ENCODE measurements at places on chromosomes 7 and 10.

- DNase-seq, result peak; percentile 33
Observed at GRCh38 chr10:31928549-31929260, at the start of gene ARHGAP12. ARHGAP12 (minus strand) TSS chr10:31928831; CDS start chr10:31908855, 19,976 bp downstream.

DNA sequence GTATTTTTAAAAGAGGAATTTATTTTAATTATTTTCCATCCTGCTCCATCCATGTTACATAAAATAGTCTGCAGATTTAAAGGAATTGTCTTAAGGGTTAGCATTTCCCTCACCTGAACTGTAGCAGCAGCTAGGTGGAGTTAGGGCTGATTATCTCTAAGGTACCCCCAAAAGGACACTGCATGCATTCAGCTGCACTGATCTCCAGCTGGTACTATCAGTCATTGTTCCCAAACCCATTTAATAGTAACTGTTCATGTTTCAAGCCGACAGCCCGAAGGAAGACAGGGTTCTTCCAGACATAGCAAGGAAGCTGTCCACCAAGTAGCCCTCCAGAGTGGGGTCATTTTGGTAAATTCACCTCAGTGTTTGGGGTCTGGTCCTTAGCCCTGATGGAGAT, 48.7 kb downstream of the FAM171A1 start:
- DNase-seq, result no peak

DNA sequence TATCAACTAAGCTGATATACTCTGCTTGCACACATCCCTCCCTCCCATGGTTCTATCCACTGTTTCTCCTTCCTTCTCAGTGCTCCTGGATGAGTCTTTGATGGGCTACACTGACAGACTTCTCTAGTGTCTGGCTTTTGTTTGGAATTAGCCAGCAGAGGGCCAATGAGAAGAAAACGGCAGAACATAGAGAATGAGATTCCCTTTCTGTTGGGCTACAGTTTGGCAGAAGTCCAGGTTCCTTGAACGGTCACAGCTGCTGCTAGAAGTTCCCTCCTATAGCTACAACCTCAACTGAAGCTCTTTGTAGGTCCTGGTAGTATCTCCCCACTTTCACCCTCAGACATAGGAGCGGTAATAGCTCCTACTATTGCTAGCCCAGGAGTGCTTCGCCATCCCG, 251.1 kb upstream of the LRRN3 start:
- peak; percentile 84 for DNase-seq

GRCh38 chr7:93036807-93037206, 81.0 kb downstream of the SAMD9 start:
- no peak for DNase-seq

DNA sequence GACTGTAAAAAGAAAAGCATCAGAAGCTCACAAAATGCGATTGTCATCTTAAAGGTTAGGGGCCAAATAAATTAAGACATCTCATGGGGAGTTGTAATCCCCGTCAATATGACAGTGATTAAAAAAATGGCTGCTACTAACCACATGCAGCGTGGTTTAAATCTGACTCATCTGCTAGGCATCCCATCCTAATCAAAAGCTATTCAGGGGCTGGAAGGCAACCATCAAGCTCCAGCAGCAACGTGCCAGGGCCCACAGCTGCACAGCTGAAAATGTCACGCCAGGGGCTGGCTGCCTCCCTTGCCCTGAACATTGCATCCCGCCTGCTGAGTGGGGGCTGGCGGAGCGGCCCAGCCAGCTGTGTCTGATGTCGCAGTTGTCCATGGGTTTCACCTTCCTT, 66.3 kb upstream of the FRMD4A start:
- DNase-seq, result no peak

GRCh38 chr7:154649434-154649833, 353.5 kb downstream of the PAXIP1 start:
- no peak for DNase-seq

GRCh38 chr7:142457146-142457703, 199.4 kb upstream of the PRSS58 start:
- no peak for DNase-seq

DNA sequence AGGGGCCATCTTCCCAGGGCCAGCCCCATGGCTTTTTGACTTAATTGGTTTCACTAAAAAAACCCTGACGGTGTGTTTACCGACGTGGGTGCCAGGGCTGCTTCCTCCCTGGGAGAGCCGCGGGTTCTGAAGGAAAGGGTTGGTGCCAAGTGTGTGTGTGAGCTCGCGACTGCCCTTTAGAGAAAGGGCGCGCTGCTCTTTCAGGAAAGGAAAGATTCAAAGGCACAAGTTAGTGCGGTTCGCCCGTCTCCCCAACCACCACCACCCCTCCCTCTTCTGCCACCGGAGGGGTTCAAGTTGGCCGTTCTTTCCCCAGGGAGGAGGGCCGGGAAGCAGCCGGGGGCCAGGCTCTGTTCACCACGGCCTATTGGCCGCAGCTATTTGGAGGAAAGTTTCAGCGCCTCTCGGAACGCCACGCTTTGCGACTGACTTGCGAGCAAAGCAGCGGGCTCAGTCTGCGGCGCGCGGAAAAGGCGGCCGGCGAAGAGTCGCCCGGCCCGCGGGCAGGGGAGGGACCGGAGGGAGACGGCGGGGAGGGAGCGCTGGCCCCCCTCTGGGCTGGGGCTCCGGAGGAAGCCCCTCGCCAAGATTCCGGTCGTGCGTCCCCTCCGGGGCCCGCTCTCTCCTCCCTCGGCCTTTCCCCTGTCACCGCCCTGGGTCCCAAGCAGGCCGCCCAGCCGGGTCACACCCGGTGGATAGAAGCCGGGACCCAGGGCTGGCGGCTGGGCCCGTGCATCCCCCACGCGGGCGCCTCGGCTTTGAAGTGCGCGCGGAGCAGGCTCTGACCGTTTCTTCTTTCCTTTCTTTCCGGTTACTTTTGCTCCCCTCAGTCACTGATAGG, 165.9 kb upstream of the PPP1R3A start:
- peak; percentile 68 for DNase-seq

GRCh38 chr10:101565936-101566332, 22.1 kb downstream of the POLL start:
- no peak for DNase-seq

- peak; percentile 51 for DNase-seq
Observed at GRCh38 chr10:93541402-93542357, 24.8 kb upstream of the FFAR4 start.

- no peak for DNase-seq
Observed at GRCh38 chr7:121620953-121621606, 225.0 kb upstream of the FAM3C start.

DNA sequence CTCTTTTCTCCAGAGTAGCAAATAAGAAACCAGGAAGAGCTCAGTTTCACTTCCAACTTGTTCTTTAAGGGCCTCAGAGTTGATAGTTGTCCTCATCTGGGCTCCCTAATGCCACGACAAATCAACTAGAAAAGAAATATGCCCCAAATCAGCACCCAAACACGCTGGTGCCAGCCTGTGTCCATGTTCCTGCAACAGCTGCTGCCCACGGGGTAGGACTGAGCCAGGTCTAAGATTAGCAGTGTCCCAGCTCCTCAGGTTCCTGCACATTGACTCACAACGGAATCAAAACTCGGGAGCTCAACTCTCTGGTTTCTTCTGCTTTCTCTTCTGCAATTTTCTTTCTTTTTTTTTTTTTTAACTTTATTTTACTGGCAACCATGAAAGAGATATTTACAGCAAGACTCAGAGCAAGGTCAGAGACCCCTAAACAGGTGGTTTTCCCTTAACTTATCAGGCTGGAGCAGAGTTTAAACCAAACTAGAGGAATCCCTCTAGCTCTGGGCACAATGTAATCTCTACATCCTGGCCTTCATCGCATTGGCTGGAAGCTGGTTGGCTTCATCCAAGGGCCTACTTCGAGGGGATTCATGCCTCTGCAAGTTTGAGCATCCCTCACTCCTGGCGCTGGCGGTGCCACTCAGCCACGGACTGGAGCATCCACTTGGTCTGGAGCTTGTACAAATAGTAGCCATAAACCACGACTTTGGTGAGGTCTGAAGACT, 126.1 kb downstream of the PFKFB3 start:
- DNase-seq, result no peak

- no peak for DNase-seq
Observed at GRCh38 chr7:17521437-17521836, 223.0 kb downstream of the AHR start.

DNA sequence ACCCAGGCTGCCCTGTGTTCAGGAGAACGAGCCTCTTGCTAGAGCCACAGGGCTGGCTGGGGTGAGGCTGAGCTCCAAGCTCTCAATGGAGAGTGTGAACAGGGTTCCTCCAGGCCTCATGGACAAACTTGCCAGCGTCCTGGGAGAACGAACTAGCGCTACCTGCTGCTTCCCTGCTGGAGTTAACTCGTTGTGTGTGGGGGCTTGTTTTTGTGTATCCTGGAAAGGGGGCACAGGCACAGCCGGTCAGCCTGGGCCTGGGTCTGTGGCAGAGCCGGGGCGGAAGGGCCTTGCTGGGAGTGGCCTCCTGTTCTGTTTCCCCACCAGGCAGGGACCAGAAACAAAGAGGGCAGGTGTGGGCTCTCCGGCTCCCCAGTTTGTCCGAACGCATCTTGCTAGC, 259.2 kb downstream of the DNAJB6 start:
- no peak for DNase-seq

DNA sequence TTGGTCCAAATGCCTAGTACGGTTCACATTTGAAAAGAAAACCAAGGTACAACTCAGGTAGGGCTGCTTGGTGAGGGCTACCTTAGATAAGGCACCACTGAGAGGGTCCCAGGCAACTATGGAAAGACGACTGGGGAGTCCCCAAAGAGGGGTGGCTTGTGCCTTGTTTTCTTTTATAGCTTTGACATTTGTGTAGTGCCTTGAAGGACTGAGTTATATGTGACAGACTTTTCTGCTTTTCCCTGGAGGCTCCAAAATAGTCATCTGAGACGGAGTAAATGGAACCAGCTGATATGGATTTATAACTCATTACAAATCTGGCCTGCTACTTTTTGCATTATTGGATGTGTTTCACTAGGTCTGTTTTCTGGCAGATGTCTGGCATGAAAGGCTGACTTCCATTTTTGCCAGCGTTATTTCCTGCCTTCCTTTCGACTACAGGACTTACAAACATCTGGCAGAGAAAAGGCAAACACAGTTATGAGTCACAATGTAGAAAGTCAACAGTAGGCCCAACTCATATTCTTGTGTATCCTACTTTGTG, 88.2 kb upstream of the IMMP2L start:
- DNase-seq, result peak; percentile 0

- peak; percentile 52 for DNase-seq
Observed at GRCh38 chr7:32937344-32938174, 19.7 kb upstream of the FKBP9 start.

GRCh38 chr7:17646253-17646956, 293.9 kb downstream of the SNX13 start:
- DNase-seq, result no peak

DNA sequence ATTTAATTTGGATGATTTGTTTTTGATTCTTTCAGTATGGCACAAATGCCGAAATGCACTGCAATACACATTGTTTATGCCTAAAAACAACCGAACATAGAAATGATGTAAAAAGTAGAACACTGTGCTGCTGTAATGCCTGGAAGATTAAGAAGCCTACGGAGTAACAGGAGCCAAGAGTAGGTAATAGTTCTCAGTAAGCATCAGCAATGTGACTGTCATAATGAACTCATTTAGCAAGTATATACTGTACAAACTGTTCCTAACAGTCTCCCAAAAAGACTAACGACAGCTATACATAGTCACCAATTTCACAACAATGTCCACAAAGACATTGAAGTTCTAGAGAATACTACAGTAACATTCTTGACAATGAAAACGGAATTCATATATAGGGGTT, 19.0 kb upstream of the LAMB4 start:
- no peak for DNase-seq

DNA sequence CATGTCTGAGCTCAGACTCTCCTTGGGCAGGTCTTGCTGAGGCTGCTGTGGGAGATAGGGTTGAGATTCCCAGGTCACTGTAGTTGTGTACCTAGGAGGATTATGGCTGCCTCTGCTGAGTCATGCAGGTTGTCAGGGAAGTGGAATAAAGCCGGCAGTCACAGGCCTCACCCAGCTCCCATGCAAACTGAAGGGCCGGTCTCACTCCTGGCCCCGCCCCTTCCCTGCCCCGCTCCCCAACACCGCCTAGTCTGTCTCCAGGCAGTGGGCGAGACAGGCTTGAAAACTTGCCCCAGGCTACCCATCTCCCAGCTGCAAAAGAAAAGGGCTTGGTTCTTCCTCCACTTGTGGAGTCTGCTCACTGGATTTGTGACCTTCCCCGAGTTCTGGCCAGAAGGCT, 41.6 kb upstream of the SDHAF3 start:
- DNase-seq, result no peak

GRCh38 chr7:46853451-46853850, 728.5 kb downstream of the TNS3 start:
- no peak for DNase-seq

GRCh38 chr7:74586258-74587175, 71.0 kb upstream of the GTF2I start:
- no peak for DNase-seq

GRCh38 chr7:112331492-112331891, 118.8 kb upstream of the IFRD1 start:
- no peak for DNase-seq

GRCh38 chr10:71589617-71590551, 129.7 kb downstream of the C10orf105 start:
- DNase-seq, result peak; percentile 84

GRCh38 chr7:44289341-44290251, 35.8 kb downstream of the CAMK2B start:
- DNase-seq, result no peak

GRCh38 chr10:87534173-87534858, 29.6 kb downstream of the MINPP1 start:
- DNase-seq, result no peak

GRCh38 chr7:7051206-7051877, 131.0 kb upstream of the C1GALT1 start:
- DNase-seq, result no peak
